ENCODE measurements at places on chromosomes 2 and 18.
A peak's percentile ranks its signal among the peaks of the same experiment; 100 is the strongest.

GRCh38 chr2:21057097-21057496 lies 13.2 kb upstream of the APOB start:
- DNase-seq: no peak

DNA sequence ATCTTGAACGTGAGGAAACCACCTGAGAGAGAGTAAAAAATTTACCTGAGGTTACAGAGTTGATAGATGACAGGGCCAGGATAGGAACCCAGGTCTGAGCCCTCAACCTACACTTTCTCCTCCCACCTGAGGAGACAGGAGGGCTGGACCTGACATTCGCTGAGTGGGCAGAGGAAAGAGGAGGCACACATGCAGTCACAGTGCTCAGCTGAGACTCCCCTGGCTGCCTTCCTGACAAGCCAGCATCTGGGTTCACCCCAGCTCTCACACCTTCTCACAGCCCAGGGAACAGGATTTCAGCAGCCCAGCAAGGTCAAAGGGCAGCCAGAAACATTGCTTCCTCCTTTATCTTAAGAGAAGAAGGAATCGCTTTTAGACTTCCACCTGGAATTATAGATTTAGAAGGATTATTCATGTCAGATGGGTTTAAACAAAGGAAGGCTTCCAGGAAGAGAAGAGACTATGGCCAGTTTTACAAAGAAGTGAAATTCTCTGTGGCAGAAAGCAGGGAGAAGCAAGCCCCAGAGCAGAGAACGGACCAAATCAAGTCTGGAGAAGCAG lies 18.1 kb upstream of the PKDCC start:
- no peak for DNase-seq

DNA sequence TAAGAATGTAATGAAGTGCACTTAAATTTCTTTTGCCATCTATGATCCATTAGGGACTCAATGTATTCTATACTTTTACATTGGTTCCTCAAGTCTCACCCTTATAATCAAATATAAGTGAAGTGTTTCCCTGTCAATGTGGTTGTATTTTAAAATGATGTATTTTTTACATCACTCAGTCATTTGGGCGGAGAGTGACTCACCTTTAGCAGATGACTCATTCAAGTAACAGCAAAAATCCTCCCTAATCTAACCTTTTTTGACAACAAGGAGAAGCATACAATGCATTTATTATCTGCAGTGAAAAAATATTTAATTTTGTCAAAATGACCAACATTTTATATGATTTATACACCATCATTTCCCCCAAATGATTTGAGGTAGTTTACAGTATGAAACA lies 94.4 kb downstream of the FANCL start:
- no peak for DNase-seq

GRCh38 chr2:98532756-98533155 lies 75.6 kb downstream of the COA5 start:
- DNase-seq: no peak

- no peak for DNase-seq
Measured at GRCh38 chr2:178211943-178212342, 17.6 kb downstream of the OSBPL6 start.

DNA sequence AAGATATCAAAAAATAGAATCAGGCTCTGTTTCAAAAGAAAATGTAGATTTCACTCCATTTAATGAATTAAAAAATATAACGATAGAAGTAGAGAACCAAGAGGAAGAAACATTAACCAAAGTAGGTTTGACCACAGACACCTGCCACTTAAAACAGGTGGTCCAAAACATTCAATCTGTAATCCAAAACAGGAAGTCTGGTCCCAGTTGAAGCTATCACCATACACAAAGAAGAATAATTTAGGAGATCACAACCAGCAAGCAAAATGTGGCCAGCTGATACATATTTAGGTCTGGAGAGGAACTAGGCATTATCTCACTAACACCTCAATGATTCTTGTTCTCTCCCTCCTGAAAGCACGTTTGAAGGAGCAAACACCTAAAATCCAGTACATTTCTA lies 73.1 kb downstream of the FTCDNL1 start:
- no peak for DNase-seq

DNA sequence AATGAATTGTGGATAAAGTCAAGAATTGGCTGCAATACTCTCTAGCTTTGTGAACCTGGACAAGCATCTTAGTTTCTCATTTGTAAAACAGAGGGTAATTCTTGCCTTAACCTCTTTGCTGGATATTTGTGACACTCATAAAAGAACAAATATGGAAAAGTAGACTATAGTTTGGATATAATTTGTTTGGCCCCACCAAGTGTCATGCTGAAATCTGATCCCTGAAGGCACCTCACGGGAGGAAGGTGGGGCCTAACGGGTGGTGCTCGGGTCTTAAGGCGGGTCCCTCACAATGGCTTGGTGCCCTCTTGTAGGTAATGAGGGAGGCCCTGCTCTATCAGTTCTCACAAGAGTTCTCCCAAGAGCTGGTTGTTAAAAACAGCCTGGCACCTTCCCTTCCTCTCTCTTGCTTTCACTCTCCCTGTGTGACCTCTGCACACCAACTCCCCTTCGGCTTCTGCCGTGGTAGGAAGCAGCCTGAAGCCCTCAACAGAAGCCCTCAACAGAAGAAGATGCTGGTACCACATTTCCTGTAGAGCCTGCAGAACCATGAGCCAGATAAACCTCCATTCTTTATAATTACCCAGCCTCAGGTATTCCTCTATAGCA lies 37.4 kb downstream of the ARL4C start:
- DNase-seq: no peak

- DNase-seq: no peak
Measured at GRCh38 chr2:42693013-42693615, 70.8 kb downstream of the OXER1 start.

DNA sequence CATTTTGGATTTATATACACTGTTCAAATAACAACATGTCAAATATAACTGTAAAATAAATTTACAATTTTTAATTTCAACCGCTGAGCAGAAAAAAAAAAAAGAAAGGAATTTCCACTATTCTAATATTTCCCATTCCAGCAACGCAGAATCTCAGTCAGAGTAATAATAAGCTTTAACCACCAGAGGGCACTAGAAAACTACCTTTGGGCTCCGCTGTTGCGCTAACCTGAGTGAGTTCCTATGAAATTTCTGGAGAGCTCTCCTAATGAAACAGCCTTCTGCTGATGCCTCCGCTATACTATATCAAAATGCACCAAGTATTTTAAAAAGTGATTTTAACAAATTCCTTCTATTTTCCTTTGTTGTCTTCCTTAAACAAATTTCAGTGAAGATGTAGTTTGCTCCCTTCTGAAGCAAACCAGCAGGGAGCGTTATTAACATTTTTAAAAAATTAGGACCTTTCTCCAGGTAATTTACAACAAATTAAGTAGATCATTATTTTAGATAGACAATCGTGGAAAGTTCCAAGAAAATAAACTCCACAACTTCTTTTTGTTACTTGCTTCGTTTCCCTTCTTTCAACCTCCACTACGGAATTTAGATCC lies 23.0 kb downstream of the ERMN start:
- peak; percentile 12 for DNase-seq

- DNase-seq: no peak
Measured at GRCh38 chr18:21914739-21915319, 174.2 kb downstream of the MIB1 start.

DNA sequence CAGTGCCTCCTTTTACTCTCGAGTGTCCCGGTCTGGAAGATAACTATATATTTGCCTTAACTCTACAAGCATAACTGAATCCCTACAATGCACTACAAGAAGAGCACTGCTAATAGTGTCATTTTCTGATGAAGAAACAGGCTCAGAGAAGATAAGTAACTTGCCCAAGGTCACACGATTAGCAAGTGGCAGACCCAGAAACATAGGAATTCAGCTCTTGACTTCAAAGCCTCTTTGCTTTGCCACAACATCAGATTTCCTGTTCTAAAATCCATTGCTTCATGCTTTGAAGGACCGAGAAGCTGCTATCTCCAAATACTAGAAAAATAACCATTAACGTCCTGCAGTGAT lies 65.6 kb downstream of the HS1BP3 start:
- DNase-seq: no peak

- no peak for DNase-seq
Measured at GRCh38 chr2:42333579-42333978, 27.4 kb downstream of the COX7A2L start.

GRCh38 chr2:165587335-165587938 lies 117.9 kb downstream of the CSRNP3 start:
- DNase-seq: no peak

DNA sequence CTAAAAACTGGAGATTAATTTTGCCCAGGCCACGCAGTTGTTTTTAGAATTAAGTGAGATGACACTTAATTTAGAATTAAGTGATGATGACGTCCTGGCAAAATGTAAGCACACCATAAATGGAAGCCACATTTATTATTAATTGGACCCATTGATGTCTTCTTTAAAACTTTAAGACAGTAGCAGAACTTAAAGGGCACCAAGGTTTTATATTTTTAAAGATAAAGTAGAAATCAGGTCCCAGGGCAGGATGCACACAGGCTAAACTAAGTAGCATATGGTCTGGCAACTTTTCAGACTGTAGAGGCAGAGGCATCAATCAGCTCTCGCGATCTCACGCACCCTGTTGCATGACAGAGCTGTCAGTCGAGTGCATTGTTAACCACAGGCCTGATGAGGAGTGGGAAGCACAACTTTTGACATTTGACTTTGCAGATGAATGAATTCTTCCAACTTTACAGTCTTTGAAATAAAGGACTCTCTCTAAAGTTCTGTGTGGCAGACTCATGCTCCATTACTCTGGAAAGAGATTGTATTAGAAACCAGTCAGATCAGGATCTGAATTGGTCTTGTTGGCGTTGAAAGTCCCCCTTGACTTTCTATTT lies 232.4 kb downstream of the CD226 start:
- DNase-seq: no peak

DNA sequence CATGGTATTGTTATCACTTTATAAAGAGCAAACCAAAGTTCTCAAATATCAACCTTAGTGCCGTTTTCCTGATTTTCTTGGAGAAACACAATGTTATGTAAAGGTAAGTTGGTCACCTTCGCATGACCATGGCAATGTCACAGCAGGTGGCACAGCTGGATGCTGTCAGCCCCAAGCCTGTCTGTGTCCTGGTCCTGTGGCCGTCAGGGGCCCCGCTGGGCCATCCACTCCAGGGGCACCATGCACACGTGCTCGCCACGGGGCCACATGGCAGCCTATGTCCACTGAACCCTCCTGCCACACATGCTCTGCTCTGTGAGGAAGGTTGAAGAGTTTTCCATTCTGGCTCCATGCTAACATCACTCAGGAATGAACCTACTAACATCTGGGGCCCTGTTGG lies 85.9 kb downstream of the EIPR1 start:
- DNase-seq: no peak

GRCh38 chr2:46010925-46011490 lies 286.2 kb upstream of the EPAS1 start:
- no peak for DNase-seq

DNA sequence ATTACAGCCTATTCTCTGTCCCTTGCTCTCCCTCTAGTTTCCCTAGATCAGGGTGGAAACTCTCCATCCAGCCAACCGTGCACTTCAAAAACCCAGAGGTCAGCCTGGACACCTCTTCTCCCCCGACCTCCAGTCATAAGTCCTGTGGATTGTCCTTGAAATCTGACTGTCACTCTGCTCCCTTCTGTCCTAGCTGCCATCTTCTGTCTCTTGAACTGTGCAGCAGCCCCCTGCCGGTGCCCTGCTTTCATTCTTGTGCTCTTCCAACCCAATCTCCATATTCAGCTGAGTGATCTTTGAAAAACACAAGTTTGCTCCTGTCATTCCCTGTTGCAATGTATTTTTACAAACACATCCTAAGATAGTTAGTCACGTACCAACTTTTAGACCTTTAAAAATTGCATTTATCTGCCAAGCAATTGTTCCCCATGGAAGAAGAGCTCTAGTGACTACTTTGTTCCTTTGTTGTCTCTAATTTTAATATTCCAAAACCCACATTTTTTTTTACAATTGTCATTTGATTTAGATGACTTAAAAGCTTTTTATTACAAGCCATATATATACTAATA lies 254.3 kb downstream of the CAMKMT start:
- no peak for DNase-seq

DNA sequence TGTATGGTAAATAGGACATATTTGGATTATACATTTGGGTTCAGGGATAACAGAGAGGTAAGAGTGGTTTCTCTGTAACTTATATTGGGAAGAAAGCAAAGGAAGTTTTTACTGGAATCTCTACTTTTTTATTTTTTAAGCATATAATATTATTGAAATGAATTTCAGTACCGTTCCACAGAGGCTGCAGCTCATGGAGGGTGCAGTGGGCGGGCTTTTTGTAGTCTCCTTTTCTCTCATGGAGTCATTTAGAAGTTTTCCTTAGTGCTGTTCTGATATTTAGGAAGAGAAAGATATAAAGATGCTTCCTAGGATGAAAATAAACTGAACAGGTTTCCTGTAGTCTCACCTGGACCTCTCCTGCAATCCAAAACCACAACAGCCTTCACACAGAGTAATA lies 1153.3 kb upstream of the TMEFF2 start:
- DNase-seq: no peak

- DNase-seq: no peak
Measured at GRCh38 chr2:1968209-1968987, 224.1 kb upstream of the PXDN start.
